ENCODE measurements at places on chromosomes 11 and 22.
A peak's percentile ranks its signal among the peaks of the same experiment; 100 is the strongest.

DNA sequence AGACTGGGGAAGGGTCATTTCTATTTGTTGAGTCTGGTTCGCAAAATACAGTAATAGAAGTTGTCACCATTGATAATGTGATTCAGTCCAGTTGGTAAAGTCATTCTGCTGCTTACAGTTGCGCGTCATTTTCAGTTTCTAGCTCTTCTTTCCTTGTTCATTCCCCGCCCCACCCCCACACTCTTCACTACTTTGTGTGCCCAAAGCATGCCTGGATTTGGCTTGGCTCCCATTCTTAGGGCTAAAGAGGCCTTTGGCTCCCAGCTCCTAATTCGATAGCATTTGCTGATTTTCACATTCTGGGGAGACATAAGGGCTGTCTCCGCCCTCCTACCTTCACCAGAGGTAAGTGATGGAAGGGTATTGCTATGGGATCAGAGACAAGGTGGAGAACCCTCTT is 43.0 kb downstream of the CECR2 start:
- DNase-seq: no peak

- DNase-seq: peak; percentile 49
Measured at GRCh38 chr11:47768101-47768612, 1.0 kb upstream of the FNBP4 start.

DNA sequence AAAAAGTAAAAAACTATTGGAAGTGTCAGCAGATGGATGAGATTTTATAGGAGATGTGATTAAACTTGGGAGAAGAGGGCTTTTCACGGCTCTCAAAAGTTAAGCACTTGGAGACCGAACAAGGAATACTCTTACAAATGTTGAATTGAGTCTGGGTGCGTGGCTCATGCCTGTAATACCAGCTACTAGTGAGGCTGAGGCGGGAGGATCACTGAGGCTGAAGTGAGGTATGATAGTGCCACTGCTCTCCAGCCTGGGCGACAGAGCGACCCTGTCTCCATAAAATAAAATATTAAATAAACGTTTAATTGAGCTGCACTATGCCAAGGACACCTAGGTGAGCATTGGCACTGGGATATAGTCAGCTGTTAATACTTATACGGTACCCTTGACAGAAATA is 1.9 kb downstream of the CEP57 start:
- DNase-seq: no peak

- DNase-seq: no peak
Measured at GRCh38 chr11:3876613-3877012, 21.1 kb downstream of the STIM1 start.

GRCh38 chr11:13061294-13061990 is 52.3 kb downstream of the RASSF10 start:
- DNase-seq: no peak

DNA sequence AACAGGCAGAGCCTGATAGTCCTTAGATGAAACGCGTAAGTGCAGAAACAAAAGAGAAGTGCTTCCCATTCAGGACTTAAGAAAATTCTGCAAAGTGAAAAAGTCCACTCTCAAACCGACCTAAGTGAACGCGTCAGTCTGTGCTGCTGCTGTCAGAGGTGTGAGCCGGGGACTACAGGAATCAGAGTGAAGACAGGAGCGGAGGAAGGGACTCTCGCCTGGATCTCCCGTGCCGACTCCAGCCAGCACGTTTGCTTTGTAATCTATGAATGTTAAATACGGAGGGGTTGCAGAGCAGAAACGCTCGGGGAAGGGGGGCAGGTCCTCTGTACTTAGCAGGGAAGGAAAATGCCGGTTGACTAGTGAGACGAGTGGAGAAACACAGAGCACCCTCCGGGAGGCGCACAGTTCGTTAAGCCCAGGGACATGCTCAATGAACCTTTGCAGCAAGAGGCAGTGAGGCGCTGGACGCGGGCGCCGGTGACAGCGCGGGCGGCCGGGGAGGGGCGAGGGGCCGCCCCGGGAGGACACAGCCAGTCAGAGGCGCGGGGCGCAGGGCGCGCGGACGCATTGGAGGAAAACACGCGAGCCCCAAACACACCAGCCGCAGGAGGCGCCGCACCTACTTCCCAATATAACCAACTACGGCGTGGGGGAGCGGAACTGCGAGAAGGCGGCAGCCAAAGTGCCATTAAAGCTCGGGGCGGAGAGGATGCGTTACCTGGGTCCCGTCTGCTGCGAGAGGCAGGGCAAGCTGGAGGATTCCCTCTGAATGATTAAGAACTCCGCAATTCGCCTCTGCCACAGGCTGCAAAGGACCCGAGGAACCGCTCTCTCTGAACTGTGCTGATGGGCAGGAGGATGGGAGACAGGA is at the start of gene CNTN5:
Gene CNTN5 (plus strand): TSS at position 598 of the 874 bp plus-strand sequence.
- peak; percentile 22 for DNase-seq
